NCI-H1417 treated with DMSO at 0.1 percent for 48 hours (cell line): ENCODE measurements at places on chromosomes 16 and 17.

DNA sequence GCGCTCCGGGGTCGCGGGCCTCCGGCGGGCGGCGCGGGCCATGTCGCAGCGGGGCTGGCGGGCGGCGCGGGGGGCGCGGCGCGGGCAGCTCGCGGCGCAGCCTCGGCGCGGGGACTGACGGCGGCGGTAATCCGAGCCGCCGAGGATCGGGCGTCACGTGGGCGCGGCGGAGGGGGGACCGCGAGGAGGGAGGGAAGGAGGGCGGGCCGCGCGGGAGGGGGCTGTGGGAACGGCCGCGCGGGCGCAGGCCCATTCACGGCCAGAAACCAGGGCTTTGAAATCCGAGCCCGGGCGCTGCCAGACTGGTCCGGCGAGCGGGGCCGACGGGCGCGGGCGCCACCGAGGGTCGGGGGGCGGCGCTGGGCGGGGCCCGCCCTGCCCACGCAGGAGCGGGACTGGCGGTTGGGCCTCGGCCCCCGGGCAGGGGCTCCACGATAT, at the start of gene MTSS2:
TSS of gene MTSS2 (minus strand) at position 116 of the 438 bp plus-strand sequence. CDS start 262 bp downstream, outside the sequence.
- no peak for DNase-seq

DNA sequence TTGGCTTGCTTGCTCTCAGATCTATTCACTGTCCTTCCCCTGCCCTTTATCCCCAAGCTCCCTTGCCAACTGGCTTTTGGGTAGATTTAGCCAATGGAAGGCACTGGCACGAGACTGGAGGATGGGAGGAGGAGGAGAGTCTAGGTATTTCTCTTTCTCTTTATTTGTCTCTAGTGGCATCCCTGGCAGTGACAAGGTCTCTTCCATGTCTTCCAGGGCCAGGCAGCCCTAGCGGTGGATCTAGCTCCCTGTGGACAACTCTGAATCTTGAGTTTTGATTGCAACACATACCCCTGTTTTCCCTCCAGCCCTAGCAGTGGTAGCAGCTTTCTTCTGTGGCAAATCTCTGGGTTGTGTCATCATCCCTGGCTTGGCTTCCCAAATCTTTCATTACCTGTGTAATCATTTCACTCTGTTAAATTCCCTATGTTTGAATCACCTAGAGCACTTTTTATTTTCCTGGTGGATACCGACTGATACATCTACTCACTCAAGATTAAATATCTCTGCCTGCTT, 171.1 kb upstream of the IRX6 start:
- no peak for DNase-seq

DNA sequence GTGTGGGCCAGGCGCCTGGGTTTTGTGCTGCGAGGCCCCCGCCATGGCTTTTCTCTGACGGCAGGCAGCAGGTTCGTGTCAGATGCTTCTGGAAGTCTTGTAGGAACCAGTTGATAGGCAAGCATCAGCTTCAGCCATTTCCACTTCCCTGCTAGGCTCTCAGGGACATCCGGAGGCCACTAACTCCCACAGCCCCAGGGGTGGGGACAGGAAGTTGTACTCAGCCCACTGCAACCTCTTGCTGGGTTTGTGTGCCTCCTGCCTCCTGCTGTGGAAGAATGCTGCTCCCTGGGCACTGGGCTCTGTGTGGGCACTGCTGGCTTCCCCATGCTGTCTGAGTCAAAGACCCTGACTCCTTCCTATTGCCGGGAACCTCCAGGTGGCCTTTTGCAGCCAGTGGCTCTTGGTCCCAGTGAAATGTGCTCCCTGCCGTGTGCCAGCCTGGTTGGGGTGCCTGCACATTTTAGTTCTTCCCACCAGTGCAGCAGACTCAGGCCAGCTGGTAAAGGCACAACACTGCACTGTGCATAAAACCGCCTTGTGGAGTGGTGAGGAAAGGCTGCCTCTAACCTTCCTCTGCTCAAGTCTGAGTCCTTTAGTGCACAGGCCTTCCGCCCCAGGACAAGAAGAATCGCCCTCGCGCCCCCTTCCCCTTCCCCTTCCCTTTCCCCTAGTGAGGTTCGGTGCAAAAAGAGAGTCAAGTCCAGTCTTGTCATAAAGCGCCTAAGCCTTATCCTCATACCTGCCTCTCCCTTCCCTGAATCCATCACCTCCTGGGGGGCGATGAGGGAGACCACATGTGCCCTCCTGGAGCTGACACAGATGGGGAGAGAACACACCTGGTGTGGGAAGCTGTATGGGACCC, 16.6 kb downstream of the LDHD start:
- DNase-seq, result no peak

- DNase-seq, result no peak
These were observed 333.1 kb upstream of the GOT2 start for GRCh38 chr16:59067205-59067604.

GRCh38 chr17:51455931-51456330, 195.6 kb downstream of the UTP18 start:
- DNase-seq, result no peak

GRCh38 chr16:80066805-80067580, 466.5 kb upstream of the MAF start:
- DNase-seq, result peak; percentile 60

DNA sequence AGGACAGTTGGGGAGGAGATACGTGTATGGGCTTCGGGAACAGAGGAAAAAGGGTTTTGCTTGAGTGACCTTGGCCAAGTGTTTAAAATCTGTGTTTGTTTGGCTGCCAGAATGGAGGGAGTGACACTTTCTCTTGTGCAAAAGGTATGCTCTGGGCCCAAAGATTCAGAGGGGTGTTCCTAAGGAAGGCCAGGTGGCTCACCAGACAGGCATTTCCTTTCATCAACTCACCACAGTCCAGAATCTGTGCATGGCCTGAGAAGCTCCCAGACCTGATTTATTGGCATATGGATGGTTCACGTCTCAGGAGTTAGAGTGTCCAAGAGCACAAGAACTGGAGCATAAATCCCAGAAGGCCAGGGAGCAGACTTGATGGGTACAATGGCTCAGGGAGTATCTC, 53.4 kb upstream of the NLK start:
- no peak for DNase-seq

GRCh38 chr16:73732681-73733080, 563.9 kb upstream of the PSMD7 start:
- no peak for DNase-seq

GRCh38 chr17:21299981-21300600, 15.6 kb downstream of the MAP2K3 start:
- DNase-seq, result no peak

DNA sequence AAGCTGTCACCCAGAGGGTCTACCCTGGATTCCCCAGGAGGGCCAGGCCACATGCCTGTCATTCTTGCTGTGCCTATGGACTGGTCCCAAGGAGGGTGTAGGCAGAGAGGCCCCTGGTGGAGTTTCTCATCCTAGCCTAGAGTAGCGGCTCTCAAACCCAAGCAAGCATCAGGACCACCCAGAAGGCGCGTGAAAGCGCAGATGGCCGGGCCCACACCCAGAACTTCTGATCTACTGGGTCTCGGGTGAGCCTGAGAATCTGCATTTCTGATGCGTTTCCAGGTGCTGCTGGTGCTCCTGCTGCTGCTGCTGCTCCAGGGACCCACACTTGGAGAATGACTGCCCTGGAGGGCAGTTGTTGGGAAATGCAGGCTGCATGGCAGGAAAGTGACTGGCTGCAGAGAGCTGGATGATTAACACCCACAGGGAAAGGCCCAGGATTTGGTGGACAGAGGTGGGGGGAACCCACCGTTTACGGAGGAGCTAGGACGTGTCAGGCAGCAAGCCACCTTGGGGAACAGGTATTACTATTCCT, 9.5 kb upstream of the OSGIN1 start:
- DNase-seq, result no peak

DNA sequence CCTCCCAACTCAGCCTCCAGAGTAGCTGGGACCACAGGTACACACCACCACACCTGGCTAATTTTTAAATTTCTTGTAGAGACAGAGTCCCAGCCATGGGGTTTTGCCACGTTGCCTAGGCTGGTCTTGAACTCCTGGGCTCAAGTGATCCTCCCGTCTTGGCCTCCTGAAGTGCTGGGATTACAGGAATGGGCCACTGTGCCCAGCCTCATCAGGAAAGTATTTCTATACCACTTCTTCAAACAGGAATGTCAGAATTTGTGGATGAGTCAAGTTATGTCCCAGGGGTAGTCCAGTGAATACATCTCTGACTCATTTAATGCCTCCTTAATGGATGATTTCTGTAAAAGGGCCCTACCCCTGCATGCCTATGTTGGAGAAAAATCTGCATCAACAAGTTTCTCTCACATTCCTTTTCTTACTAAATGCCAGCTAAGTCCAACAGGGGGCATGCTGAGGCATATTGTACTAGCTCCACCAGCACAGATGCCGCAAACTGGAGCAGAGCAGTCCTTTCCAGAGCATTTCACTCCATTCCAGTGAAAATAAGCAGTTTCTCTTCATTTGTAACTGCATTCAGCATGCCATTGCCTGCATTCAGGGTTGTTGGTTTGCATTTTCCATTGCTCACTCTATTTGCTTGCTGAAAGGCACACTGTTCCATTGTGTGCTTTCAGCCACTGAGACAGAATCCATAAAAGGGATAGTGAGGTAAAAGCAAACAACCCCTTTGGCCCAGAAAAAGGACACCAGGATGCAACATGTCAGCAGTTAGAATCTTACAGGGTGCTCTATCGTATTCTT, 5.3 kb upstream of the CAVIN1 start:
- no peak for DNase-seq

- no peak for DNase-seq
These were observed 115.3 kb downstream of the CEP112 start for GRCh38 chr17:66076546-66077190.

DNA sequence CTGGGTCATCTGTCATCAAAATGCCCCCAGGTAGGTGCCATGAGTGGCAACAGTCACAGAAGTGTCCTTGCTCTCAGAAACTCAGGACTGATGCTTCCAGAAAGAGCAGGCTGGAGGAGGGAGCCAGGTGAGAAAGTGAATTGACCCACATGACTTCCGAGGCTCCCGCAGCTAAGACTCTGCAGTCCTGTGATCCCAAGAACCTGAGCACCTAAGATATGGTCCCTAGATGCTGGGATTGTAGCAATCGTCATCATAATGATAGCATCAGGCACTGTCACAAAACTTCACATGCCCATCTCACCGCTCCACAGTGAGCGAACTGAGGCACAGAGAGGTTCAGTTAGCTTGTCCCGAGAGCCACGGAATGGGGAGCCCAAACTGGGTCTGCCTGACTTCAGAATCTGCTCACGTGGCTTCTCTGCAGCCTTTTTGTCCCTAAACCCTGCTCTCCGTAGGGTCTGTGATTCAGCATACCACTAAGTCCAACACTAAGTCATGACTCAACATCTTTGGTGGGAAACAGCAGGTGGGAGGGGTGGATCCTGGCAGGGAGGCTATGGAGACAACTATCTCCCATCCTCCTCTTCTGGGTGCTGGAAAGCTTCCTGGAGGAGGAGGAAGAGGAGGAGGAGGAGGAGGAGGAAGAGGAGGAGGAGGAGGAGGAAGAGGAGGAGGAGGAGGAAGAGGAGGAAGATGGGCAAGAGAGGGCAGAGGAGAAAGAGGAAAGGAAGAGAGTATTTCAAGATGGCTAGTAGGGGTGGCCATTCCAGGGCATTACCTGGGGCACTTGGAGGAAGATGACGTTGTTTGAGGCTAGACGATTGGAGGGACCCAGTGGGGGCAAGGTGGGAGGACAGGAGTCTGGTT, 55.5 kb upstream of the DLX4 start:
- DNase-seq, result no peak

- DNase-seq, result no peak
These were observed 32.2 kb downstream of the BRIP1 start for GRCh38 chr17:61831099-61831498.

DNA sequence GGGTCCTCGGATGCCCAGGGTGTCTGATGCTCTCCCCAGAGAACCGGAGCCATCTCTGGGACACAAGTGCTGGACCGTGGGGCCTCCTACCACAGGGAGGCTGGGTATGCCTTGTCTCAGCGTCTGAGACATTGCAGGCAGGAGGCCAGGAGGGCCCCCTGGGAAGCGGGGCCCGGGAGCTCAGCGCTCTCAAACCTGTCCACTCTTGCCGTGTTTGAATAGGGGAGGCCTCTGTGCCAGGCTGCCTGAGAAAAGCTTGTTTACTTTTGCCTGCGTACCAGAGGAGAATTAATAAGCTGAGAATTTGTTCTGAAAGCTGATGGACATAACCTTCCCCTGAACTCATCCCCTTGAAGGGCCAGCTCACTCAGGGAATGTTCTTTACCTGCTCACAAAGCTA, 163.8 kb downstream of the NTN1 start:
- no peak for DNase-seq

DNA sequence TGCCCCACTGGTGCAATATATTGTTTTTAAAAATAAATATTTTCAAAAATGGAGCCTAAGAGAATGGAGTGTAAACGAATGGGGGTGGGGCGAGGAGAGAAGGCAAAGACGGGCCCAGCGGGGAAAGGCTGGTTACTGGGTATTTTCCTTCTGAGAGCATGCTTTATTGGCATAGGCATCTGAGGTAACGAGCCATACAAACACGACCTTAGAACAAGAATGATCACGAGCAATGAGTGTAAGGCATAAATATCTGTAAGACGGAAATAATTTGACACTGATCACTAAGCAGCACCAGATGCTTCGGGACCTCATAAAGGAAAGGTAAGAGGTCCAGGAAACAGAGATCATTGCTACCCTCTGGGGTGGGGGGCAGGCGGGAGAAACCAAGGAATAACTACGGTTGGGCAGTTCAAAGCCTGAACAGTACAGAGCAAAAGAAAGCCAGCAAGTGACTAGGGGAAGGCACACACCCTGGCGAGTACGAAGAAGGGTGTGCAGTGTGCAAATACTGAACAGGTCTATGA, 959 bp downstream of the SSH2 start:
- no peak for DNase-seq

DNA sequence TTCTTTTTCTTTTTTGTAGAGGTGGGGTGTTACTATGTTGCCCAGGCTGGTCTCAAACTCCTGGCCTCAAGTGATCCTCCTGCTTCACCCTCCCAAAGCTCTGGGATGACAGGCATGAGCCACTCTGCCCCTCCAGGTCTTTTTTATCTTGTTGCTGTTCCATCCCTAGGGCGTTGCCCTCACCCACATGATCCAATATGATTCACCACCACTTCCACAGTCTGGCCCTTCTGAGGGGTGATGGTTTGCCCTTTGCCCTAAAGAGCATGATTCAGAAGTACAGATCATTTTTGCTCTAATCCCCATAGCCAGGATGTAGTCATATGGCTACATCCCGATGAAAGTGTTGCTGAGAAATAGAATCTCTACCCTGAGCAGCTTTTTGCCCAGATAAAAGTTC, 18.8 kb downstream of the STX4 start:
- no peak for DNase-seq

- DNase-seq, result no peak
These were observed 10.8 kb upstream of the BCAR1 start for GRCh38 chr16:75262104-75262799.

GRCh38 chr17:44414394-44415155, 25.1 kb upstream of the ITGA2B start:
- no peak for DNase-seq

DNA sequence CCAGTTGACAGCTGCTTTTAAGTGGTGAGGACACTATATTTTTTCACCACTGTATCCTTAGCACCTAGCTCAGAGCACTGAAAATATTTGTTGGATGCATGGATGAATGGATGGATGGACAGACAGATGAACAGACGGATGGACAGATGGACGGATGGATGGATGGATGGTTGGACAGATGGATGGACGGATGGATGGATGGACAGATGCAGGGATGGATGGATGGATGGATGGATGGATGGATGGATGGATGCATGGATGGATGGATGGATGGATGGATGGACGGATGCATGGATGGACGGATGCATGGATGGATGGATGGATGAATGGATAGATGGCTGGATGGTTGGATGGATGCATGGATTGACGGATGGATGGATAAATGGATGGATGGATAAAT, 12.4 kb upstream of the SLC5A11 start:
- no peak for DNase-seq
